Hepatic stellate cell (primary cell): ENCODE measurements at places on chromosomes 12 and 14.

DNA sequence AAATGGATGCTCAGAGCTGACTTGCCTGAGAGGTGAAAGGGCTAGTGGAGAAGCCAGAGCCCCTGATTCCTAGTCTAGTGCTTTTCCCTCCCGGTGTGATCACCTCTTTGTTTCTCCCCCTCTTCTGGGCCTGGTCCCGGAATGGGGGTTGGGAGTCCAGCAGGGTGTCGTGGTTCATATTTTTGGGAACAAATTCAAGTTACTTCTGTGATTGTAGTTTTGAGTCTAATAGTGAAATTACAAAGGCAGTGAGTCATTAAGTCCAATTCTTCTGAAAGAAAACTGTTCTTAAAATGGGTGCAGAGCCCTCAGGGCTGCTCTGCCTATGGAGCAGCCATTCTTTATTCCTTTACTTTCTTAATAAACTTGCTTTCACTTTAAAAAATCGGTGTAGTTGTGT lies 7.6 kb downstream of the SUSD6 start:
- DNase-seq: no peak

- peak; percentile 76 for DNase-seq
Observed at GRCh38 chr14:94041551-94042346, 15.6 kb downstream of the OTUB2 start.

DNA sequence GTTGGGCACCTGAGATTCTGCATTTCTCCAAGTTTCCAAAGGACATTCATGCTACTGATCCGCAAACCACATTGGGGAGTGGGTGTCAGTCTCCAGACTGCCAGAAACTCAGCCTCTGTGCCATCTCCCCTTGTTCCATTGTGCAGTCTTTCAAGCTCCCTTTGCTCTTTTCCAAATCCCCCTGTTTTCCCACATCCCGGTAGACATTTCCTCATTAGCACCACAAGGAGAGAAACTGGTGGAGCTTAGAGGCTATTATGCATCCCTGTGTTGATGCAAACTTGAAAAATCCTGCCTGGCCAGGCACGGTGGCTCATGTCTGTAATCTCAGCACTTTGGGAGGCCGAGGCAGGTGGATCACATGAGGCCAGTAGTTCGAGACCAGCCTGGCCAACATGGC lies 10.7 kb downstream of the CCDC63 start:
- no peak for DNase-seq

DNA sequence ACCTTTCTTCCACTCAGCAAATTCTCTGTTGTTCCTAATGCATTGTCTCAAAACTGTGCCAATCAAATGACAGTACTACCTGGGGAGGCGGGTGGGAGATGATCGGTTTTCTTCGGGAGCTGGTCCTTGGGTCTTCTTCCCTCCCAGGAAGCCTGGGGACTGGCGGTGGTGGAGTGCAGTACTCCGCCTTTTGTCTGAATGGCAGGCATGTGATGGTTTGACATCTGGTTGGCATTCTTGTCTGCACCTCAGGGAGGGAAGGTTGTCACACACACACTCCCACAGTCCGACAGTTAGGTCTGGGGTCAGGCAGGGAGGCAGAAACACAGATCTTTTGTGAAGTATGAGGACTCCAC lies 114.8 kb downstream of the SNAPC1 start:
- DNase-seq: no peak

GRCh38 chr12:31773223-31773750 lies 44.5 kb upstream of the AMN1 start:
- no peak for DNase-seq

- peak; percentile 28 for DNase-seq
Observed at GRCh38 chr12:130764475-130765185, 48.5 kb upstream of the RIMBP2 start.

DNA sequence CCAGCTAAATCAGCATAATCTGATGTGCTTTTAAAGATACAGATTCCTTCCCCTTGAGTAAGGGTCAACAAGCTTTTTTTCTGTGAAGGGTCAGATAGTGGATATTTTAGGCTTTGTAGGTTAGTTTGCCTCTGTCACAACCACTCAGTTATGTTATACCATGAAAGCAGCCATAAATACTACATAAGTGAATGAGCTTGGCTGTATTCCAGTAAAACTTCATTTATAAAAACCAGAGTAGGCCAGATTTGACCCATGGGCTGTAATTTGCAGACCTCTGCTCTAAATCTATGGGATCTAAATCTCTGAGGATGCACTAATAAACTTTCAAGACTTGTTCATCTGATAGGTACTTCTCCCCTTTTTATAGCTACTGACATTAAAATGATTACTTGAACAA lies 47.7 kb downstream of the LEMD3 start:
- no peak for DNase-seq

GRCh38 chr12:103336940-103337339 lies 158.8 kb downstream of the C12orf42 start:
- no peak for DNase-seq

DNA sequence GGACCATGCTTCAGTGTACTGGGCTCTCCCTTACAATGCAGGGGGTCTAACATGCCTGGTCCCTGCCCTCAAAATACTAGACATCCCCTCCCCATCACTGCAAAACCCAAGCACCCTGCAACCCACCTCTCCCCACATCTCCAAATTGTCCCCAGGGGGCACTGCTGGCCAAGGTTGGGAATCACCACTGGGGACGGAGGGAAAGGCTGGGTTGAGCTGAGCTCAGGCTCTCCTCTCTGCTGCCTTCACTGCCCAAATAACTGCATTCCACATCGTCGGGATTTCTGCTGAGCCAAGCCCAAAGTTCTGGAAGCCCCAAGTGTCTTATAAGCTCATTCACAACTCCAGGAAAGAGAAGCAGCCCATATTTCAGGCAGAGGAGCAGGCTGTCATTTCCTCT lies 69.6 kb downstream of the NT5DC3 start:
- peak; percentile 57 for DNase-seq

DNA sequence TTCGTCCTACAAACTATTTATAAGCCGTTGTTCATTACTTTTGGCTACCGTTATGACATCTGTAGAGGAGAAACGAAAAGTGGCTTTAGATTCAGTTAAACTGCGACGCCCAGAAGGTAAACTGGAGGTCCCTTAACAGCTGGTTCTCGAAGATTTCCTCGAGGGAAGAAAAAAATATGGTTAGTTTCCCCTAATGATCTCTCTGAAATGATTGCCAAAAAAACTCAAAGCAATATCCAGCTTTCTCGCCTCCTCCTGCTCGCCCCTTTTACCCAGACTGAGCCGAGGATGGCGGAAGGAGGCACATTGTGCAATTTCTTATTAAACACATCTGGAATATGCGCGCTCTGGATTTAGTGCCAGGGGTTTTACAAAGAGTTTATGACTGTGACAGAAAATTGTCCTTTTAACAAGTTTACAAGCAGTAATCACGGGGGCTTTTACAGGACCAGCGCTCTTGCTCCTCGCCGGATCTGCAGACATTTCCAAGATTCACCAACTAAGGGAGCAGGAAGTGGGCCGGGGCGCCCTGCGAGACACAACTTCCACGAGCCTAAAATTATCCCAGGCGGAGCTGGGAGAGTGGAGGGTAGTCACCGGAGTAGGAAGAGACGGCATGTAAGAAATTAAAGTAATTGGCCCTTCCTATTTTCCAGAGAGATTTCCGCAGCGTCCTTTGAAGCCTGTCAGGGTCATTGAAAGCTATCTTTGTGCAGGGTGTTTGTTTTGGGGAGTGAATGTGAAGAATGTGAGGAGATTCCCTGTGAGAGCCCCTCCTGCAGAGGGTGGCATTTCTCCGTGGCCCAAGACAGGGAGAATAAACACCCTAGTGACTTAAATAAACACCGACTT lies 5.6 kb downstream of the SIX1 start:
- DNase-seq: no peak

GRCh38 chr14:65179918-65180724 lies 77.8 kb upstream of the MAX start:
- peak; percentile 62 for DNase-seq

GRCh38 chr14:91228112-91229004 lies 16.1 kb downstream of the GPR68 start:
- DNase-seq: no peak

- no peak for DNase-seq
Observed at GRCh38 chr12:128078301-128078971, 188.5 kb upstream of the TMEM132C start.

DNA sequence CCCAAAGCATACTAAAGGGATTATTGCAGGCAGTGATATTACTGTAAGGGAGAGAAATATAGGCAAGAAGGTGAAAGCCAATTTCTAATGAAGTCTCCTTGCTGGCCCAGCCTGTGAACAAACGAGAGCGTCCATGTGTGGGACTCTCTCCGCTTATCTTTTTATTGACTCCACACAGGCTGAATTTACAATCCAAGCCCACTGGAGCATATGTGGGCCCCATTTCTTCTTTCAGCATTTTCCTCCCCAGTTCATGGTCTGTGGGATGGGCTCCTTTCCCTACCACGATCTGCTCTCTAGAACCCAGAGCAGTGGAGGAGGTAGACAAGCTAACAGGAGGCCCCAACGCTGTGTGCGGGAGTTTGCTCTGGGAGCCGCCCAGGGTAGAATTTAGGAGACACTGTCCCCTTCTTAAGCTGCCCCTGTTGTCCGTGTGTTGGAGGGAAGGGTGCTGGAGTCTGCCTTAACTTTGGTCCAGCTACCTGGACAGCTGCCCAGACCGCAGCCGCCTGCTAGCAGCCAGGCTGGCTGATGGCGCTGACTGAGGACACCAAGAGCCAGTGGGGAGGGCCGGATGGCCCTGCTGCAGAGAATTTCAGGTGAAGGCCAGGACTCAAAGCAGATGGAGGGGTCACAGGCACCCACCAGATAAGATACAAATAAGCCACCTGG lies 3.2 kb upstream of the HOXC11 start:
- DNase-seq: no peak

DNA sequence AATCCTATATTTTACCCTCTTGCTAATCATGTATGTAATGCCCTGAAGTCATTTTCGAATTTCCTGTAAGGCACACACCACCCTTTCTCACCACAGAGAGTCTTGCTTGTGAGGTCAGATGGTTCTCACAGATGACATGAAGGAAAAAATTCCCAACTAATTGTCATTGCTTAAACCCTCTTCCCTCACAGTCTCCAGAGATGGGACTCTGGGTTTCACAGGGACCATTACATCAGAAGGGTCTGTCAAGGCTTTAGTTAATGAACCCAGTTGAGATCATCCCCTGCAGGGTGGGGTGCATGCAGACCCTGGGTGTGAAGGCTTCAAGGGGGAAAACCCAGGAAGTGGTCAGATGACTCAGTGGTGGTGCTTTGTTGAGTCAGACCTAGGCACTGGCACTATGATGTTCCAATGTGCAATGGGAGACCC lies 229.6 kb downstream of the BCAT1 start:
- no peak for DNase-seq
